ENCODE measurements at places on chromosomes 11 and 22.

GRCh38 chr11:27040302-27041115 lies at the start of gene BBOX1:
BBOX1 (plus strand) TSS chr11:27040815; CDS start chr11:27055431, 14,616 bp downstream.
- no peak for DNase-seq

DNA sequence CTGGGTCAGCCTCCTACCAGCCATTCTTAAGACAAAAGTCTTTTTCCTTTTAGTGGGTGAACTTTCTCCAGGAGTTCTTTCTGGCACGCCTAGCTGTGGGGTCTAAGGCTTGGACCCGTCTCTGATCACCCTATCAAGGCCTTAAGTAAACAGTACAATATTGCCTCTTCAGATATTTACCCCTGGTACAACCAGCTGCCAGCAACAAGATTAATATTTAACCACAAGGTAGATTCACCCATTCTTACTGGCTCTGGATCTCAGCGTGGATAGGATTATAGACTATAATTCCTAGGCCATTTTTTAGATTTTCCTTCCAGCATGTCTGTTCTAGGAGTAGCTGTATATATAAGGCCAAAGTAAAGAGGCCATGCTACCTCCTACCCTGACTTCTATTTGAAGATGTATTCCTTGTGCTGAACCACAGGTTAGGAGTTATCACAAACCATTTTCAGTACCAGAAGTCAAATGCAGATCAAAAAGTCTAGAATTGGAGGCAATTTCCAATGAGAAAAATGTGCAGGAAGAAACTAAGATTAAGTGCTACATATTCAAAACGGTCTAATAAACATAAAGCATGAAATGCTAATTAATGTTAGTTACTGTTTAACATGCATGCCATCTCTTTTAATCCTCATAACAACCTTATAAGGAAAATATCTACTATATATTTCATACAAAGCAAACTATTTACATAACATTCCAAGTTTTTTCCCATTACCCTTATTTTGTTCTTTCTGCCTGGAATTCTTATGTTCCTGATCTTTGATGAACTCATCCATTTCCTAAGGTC lies 110.0 kb upstream of the SYN3 start:
- no peak for DNase-seq

DNA sequence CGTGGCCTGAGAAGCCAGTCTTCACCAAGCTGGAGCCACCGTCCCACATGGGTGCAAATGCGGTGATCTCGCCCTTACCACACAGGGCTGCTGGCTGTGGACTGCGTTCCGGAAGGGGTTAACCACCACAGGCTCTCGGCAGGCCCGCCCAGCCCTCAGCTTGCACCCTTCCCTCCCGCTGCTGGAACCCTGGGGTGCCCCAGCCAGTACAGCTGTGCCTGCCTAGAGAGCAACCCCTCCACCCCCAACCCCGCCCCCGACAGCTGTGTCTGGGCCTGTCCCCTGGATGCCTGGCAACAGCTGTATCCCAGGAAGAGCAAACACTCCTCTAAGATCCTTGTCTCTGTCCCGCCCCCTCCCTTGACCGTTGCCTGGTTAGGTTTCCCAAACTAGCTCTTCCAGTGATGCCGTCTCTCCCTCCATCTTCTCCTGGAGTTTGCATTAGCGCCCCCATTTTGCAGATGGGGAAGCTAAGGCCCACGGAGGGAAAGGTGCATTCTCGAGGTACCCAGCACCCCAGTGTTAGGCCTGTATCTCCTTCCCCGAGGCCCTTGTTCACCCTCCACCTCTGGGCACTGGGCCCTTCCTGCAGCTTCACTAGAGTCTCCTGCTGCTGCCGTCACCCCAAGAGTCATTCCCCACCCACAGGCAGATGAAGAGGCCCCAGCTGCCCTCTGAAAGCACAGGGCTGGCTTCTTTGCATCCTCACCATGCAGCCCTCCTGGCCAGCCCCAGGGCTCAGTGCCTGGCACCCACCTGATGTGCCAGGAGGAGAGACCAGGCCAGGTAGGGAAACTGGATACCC lies 12.6 kb upstream of the COX8A start:
- DNase-seq, result no peak

DNA sequence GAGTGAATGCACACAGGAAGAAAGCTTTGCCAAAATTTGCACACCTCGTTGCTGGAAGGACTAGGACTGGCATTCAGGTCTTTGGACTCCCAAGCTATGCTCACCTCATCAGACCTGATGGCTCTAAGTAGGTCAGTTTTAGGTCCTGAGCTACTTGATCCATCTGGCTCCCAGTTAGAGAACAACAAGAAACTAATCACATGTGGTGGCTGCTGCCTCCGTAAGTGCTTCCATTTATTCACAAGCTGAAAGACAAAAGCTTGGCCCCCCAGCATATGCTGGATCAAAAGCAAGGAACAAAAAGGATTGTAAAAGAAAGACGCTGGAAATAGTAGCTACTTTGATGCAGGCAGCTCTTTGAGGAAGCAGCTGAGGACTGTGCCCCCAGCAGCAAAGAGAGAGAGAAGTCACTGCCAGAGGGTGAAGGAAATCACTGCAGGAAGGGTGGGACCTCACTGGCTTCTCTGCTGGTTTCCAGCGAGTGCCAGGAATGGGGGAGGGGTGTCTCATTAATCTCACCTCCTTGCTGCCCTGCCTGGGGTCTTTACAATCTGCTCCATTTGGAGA lies 268.9 kb downstream of the KIRREL3 start:
- no peak for DNase-seq

- DNase-seq, result no peak
These were observed 20.7 kb downstream of the DIXDC1 start for GRCh38 chr11:111957663-111958444.

DNA sequence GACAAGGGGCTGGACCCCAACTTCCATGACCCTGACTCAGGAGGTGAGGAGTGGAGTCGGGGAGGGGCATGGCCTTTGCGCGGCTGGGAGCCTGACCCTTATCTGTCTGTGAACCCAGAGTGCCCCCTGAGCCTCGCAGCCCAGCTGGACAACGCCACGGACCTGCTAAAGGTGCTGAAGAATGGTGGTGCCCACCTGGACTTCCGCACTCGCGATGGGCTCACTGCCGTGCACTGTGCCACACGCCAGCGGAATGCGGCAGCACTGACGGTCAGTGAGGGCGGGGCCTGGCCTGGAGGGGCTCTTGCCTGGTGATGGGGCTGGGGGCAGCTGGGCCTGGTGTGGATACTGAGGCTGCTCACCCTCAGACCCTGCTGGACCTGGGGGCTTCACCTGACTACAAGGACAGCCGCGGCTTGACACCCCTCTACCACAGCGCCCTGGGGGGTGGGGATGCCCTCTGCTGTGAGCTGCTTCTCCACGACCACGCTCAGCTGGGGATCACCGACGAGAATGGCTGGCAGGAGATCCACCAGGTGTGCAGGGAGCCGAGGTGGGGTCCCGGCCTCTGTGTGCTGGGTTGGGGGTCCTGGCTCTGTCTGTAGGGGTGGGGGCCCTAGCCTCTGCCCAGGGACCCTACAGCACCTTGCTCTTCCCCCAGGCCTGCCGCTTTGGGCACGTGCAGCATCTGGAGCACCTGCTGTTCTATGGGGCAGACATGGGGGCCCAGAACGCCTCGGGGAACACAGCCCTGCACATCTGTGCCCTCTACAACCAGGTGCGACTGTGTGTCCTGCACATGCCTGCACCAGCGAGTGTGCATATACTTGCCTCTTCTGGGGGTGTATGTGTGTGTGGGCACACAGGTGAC lies 6.3 kb downstream of the SHANK3 start:
- DNase-seq, result no peak

DNA sequence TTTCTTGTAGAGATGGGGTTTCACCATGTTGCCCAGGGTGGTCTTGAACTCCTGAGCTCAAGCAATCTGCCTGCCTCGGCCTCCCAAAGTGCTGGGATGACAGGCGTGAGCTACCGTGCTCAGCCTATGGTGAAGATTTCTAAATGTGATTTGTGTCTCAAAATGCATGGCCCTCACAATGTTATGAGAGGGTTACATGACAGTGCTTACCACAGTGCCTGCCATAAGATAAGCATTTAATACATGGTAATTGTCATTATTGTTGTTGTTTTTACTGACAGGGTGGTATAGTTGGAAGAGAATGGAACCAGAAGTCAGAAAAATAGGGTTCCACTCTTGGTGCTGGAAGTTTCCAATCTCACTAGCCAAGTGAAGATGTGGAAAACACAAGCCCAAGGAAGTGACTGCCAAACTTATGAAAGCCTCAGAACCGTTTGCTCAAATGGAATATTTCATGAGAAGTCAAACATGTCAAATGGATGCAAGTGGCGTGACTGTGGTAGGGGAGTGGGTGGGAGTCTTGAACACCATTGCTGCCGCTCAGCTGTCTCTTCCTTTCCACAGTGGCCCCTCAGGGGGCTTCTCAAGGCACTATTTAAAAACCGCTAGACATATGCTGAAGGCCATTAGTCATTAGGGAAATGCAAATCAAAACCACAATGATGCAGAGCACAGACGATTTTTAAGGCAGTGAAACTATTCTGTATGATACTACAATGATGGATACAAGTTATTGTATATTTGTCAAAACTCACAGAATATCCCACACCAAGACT lies 29.1 kb upstream of the LMO2 start:
- no peak for DNase-seq

- DNase-seq, result no peak
These were observed 34.8 kb downstream of the MYH9 start for GRCh38 chr22:36352803-36353507.

Data from NT2/D1 (cell line).